Activated T-helper 2 cell treated with anti-CD3 and anti-CD28 coated beads, Interferon-gamma antibody, Interleukin-2, Interleukin-4, amounts not matched to agents 10 μg/mL and 5 μg/mL and 100 μg/mL, durations not matched to agents 14 hours and 24 hours and 36 hours (primary cell): ENCODE measurements at places on chromosomes 7 and 10.
A peak's percentile ranks its signal among the peaks of the same experiment; 100 is the strongest.

GRCh38 chr7:72704894-72705293 is 123.1 kb downstream of the TYW1B start:
- DNase-seq = no peak
- no peak overlapping the region for H3K4me3 ChIP-seq
- H3K27ac ChIP-seq = no peak overlapping the region
- peaks cover 15% of the 10 kb centered on the region for H3K36me3 ChIP-seq
- no peaks in the 10 kb centered on the region for H3K27me3 ChIP-seq

GRCh38 chr7:134452419-134452838 is 6.5 kb downstream of the AKR1B1 start:
- no peaks in the 10 kb centered on the region for H3K27me3 ChIP-seq
- H3K4me1 ChIP-seq = peaks cover 19% of the 10 kb centered on the region
- no peak overlapping the region for H3K4me3 ChIP-seq

DNA sequence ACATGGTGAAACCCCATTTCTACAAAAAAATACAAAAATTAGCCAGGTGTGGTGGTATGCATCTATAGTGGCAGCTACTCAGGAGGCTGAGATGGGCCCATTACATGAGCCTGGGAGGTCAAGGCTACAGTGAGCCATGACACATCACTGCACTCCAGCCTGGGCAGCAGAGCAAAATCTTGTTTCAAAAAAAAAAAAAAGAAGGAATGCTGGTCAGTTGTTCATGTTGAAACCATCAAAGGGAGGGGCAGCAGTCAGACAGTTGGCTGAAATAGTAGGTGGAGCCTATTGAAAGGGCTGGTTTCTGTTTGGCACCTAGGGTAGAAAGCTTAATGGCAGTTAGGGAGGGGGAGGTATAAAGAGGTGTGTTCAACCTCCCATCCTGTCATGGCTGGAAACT is 323.0 kb downstream of the GALNT17 start:
- no peaks in the 10 kb centered on the region for H3K4me1 ChIP-seq
- no peak overlapping the region for H3K27ac ChIP-seq
- H3K36me3 ChIP-seq = no peaks in the 10 kb centered on the region
- no peak for DNase-seq
- no peaks in the 10 kb centered on the region for H3K27me3 ChIP-seq
- no peak overlapping the region for H3K4me3 ChIP-seq

GRCh38 chr7:126667742-126668366 is 584.9 kb downstream of the GRM8 start:
- DNase-seq = no peak
- H3K4me3 ChIP-seq = no peak overlapping the region
- H3K27me3 ChIP-seq = no peaks in the 10 kb centered on the region

DNA sequence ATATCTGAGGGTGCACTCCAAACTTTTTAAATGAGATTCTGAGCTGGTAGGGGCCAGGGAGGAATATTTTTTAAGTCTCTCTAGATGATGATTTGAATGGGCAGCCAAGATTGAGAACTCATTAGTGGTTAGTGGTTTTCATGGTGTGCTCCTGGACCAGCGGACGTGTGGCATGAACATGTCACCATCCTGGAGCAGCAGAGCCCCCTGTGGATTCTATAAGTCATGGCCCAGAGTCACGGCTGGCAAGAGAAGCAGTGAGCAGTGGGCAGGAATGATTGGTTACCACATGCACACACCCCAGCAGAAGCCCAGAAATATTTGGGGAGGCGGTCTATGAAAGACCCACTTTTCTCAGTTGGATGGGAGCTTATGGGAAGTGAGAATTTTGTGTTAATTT is 21.2 kb upstream of the UCN3 start:
- no peak for DNase-seq
- H3K27ac ChIP-seq = no peak overlapping the region
- H3K36me3 ChIP-seq = no peaks in the 10 kb centered on the region
- H3K27me3 ChIP-seq = peaks cover 3% of the 10 kb centered on the region

DNA sequence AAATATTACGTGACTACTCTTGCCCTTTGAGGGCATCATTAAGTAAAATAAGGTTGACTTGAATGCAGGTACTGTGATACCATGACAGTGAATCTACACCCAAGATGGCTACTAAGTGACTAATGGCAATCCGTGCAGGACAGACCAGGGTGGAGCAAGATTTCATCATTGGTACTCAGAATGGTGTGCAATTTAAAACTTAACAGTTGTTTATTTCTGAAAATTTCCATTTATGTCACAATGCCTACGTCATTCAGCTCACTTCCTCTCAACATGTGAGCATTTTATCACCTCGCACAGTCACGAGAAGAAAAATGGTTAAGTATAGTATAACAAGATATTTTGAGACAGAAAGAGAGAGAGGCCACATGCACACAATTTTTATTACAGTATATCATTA is 50.3 kb upstream of the MET start:
- H3K27me3 ChIP-seq = peaks cover 11% of the 10 kb centered on the region

- H3K36me3 ChIP-seq = peaks cover 57% of the 10 kb centered on the region
- no peak overlapping the region for H3K4me3 ChIP-seq
- H3K27ac ChIP-seq = no peak overlapping the region
- H3K27me3 ChIP-seq = no peaks in the 10 kb centered on the region
- DNase-seq = no peak
- H3K4me1 ChIP-seq = peaks cover 3% of the 10 kb centered on the region
Measured at GRCh38 chr7:130022115-130022514, 29.1 kb downstream of the ZC3HC1 start.

DNA sequence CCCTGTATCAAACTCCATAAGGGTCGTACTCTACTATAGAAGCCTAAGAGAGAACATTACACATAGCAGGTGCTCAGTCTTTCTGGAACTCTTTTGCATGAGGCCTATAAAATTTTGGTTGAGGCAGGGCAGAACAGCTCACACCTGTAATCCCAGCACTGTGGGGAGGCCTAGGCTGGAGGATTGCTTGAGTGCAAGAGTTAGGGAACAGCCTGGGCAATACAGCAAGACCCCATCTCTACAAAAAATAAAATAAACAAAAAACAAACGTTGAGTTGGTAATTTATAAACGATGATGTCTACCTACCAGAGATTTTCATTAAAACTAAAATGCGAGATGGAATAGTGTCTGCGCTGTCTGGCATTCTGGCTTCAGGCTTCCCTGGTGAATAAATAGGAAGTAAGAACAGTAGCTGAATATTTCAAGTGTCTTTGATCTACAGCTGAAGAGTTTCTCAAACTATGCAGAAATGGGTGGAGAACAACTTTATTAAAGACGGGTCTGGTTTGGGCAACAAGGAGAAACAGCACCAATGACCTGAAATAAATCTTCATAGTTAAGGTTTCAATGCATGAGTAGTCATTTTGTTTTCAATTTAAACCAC is 774 bp downstream of the PON2 start:
- peaks cover 6% of the 10 kb centered on the region for H3K36me3 ChIP-seq
- H3K4me1 ChIP-seq = peaks cover 15% of the 10 kb centered on the region
- H3K4me3 ChIP-seq = peak overlapping the region; percentile 72
- H3K27me3 ChIP-seq = peaks cover 6% of the 10 kb centered on the region

DNA sequence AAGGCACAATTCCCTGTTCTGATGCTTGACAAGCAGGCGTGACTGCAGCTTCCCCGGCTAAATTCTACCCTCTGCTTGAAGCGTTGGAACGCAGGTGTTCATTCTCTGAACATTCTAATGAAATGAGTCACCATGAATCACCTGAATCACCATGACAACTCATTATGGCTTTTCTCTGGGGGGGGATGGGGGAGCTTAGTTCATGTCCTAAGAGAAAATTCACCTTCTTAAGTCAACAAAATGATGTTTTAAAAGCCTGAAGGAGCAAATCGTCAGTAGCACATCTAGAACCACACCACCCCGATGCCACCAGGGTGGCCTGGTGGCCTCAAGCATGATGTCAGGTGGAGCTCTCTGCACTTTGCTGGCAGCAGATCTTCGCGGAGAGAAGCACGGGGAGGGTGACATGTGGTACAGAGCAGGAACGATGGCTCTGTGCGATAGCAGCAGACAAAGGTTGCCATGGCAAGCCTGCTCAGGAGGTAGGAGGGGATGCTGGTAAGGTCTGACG is 33.7 kb downstream of the DDC start:
- H3K27me3 ChIP-seq = peaks cover 4% of the 10 kb centered on the region
- H3K27ac ChIP-seq = peak overlapping the region; percentile 30
- peaks cover 31% of the 10 kb centered on the region for H3K4me1 ChIP-seq
- no peak overlapping the region for H3K4me3 ChIP-seq

- H3K4me1 ChIP-seq = no peaks in the 10 kb centered on the region
- H3K4me3 ChIP-seq = no peak overlapping the region
- H3K36me3 ChIP-seq = no peaks in the 10 kb centered on the region
- no peak overlapping the region for H3K27ac ChIP-seq
- no peak for DNase-seq
Measured at GRCh38 chr7:80596933-80597517, 41.4 kb upstream of the CD36 start.

DNA sequence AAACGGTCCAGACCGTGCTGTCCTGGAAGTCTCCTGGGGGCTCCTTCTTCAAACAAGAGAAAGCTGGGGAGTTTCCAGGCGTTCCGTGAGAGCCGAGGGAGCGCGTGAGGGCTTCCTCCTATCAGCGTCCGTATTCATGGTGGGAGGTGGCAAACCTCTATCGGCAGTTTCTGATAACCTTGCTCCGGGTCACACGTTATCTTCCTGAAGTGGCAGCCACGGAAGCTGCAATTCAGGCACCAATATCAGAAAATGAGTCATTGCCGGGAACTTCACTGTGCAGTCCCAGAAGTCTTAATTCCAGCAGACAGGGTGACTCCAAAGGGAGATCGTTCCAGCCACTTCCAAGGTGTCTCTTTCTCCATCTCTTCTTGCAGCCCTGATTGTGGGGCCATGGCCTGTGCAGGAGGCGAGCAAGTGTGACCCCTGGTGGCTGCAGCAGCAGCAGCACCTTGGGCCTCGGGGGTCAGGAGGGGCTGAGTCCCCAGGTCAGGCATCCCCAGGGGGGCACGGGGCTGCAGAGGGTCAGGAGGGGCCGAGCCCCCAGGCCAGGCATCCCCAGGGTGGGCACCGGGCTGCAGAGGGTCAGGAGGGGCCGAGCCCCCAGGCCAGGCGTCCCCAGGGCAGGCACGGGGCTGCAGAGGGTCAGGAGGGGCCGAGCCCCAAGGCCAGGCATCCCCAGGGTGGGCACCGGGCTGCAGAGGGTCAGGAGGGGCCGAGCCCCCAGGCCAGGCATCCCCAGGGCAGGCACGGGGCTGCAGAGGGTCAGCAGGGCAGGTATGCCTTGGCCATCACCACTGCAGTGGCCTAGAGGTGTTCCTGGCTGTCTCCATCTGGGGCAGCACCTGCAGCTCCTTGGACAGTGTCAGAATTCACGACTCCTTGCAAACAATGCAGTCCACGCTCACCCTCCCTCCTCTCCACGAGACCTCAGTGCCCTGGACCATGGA is 538.7 kb downstream of the DNAJB6 start:
- H3K4me3 ChIP-seq = peak overlapping the region; percentile 47
- peaks cover 7% of the 10 kb centered on the region for H3K4me1 ChIP-seq
- no peaks in the 10 kb centered on the region for H3K36me3 ChIP-seq
- H3K27ac ChIP-seq = no peak overlapping the region
- DNase-seq = peak; percentile 46
- no peaks in the 10 kb centered on the region for H3K27me3 ChIP-seq

DNA sequence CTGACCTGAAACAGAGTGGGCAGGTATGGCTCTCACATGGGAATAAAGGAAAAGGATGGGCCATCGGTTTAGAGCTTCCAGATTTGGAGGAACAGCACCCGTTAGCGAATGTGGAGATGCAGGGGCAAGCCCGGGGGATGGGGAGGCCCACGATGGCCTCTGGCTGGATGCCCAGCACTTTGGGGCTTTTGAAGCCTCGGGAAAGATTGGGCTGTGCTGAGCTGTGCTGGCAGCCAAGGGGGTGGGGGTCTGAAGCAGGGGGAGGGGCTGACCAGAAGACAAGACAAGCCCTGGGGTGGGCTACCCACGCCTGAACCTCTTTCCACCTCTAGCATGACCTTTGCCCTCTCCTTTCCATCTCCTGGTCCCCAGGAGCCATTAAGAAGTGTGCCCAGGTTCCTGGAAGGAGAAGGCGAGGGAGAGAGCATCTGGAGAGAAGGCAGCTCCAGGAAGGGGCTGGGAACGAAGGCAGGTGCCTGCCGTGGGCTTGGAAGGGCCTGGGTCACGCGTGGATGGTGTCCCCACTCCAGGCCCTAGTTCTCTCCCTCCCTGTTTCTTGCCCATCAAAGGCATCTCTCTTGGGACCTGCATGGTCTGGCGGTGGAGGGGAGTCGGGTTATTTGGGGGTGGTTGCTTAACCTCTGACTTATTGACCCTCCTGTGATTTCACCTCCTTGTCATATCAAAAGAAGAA is 39.7 kb downstream of the JAKMIP3 start:
- H3K27ac ChIP-seq = no peak overlapping the region
- H3K27me3 ChIP-seq = no peaks in the 10 kb centered on the region

DNA sequence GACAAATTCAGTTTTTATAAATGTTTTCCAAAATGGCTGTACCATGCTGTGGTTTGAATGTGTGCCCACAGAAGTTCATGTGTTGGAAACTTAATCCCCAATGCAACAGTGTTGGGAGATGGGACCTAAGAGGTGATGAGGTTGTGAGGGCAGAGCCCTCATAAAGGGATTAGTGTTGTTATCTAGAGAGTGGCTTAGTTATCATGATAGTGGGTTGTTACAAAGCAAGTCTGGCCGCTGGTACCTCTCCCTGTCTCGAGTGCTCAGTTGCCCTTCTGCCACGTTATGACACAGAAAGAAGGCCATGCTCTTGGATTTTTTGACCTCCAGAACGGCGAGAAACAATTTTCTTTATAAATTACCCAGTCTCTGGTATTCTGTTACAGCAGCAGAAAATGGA is 119.0 kb downstream of the BTAF1 start:
- H3K4me1 ChIP-seq = no peaks in the 10 kb centered on the region
- H3K27me3 ChIP-seq = no peaks in the 10 kb centered on the region
- DNase-seq = no peak

GRCh38 chr7:94417306-94417705 is 22.6 kb downstream of the COL1A2 start:
- no peak overlapping the region for H3K27ac ChIP-seq
- DNase-seq = no peak
- no peaks in the 10 kb centered on the region for H3K36me3 ChIP-seq
- H3K4me1 ChIP-seq = peaks cover 5% of the 10 kb centered on the region
- H3K27me3 ChIP-seq = no peaks in the 10 kb centered on the region

- peak; percentile 42 for DNase-seq
- no peak overlapping the region for H3K27ac ChIP-seq
- H3K4me1 ChIP-seq = peaks cover 5% of the 10 kb centered on the region
- H3K4me3 ChIP-seq = no peak overlapping the region
- no peaks in the 10 kb centered on the region for H3K36me3 ChIP-seq
Measured at GRCh38 chr10:92087750-92088395, 164.3 kb downstream of the BTAF1 start.
